ENCODE measurements at places on chromosomes 3 and 15. TPM values are rescaled to one million over a fixed set of nuclear protein-coding genes. Genes with fewer than 3 reads are reported as not detected.

DNA sequence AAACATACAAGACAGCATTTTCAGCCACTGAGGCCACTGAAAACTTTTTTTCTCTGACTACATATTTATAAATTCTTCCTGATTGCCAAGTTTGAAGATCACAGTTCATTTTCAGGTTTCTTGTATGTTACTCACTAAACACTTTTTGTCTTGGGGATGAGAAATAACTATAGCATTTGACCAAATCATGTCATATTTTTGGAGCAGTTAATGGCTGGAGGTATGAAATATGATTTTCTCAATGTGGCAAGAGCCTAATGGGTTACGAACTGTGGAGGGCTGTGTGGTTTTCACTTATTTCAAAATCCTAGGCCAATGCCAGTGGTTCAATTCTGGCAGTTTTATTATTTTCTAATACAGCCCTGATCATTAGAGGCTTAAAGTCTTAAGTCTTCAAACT, 64.4 kb downstream of the USP13 start:
- no peak for DNase-seq

GRCh38 chr3:42520906-42521305, 18.5 kb downstream of the VIPR1 start:
- no peak for DNase-seq

DNA sequence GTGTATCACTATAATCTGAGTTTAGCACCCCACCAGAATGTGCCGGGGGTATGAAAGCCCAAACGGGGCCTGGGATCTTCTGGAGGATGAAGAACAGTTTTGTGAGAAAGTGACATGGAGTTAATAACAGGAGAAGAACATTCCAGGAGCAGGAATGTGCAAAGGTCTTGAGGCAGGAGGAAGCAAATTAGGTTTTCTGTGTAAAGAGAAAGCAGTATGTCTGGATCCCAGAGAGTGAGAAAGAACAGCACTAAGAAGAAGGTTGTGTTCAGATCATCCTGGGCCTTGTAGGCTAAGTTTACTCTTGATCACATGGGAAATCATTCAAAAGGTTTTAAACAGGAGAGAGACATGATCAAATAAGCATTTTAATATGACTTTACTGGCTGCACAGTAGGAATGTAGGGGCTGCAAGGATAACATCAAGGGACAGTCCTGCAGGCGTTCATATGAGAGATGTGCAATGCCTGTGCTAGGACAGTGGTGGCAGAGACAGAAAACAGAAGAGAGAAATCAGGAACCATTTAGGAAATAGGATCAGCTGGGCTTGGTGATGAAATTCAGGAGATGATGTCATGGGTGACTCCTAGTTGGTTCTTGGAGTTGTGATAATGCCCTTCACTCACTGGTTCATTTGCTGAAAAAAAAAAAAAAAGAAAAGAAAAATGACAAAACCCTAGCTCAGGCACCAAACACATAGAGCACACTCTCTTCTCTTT, 113.5 kb downstream of the TNIK start:
- no peak for DNase-seq

GRCh38 chr3:194941956-194942511, 256.4 kb downstream of the FAM43A start:
- DNase-seq: no peak

- DNase-seq: no peak
These were observed 502.9 kb downstream of the PDCD6IP start for GRCh38 chr3:34301313-34301712.

DNA sequence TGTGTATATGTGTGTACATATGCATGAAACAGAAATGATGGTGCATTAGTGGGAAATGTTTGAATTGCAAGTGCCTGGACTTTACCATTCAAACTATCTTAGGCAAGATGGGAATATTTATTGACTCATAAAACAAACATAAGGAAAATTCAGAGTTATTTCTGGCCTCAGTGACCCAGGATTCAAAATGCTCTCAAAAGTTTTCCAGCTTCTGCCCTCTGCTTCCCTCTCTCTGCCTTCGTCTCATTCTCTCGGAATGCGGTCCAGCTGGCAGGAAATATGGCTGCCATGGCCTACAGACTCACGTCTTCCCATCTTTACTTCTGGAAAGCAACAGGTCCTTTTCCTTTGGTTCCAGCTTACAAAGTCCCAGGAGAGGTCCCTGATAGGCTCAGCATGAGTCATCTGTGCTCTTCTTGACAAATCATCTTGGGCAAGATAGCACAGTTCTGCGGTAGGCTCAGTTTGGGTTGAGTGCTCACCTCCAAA, 8.7 kb upstream of the ZNF774 start:
- DNase-seq: no peak

RAB6B gene
- total RNA-seq: 64.8 TPM

ARGFX gene
- not detected for total RNA-seq

NME9 gene
- not detected for total RNA-seq

OIP5 gene
- total RNA-seq: not detected

DNA sequence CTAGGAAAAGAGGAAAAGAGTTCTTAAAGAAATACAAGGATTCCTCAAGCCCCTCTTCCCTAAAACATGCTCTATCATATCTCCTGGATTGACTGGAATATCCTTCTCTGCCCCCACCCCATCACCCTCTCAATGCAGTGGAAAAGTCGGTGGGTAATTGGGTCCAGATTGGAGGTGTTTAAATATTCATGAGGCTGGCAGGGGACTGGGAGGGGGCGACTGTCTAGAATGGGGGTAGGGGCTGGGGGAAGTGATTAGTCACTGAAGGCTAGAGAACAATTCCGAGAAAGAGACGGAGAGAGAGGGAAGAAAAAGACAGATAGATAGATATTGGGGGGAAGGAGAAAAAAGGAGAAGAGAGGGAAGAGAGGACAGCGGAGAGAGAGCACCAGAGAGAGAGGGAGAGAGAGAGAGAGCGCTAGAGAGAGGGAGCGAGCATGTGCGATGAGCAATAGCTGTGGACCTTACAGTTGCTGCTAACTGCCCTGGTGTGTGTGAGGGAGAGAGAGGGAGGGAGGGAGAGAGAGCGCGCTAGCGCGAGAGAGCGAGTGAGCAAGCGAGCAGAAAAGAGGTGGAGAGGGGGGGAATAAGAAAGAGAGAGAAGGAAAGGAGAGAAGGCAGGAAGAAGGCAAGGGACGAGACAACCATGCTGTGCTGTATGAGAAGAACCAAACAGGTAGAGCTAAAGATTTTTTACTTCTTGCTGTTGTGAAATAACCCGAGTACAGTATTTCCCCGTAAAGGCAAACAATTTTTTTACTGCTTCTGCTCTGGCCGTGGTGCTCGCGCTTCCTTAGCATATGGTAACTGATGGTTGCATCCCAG, at the start of gene GAP43:
Gene GAP43, plus strand, starts transcription at position 467 of the 825 bp plus-strand sequence. Its CDS starts 180 bp downstream, at position 647.
- no peak for DNase-seq

- no peak for DNase-seq
These were observed 174.7 kb upstream of the IL12A start for GRCh38 chr3:159813822-159814531.

GRCh38 chr3:64022451-64023186, 675 bp downstream of the PSMD6 start:
- DNase-seq: no peak

DNA sequence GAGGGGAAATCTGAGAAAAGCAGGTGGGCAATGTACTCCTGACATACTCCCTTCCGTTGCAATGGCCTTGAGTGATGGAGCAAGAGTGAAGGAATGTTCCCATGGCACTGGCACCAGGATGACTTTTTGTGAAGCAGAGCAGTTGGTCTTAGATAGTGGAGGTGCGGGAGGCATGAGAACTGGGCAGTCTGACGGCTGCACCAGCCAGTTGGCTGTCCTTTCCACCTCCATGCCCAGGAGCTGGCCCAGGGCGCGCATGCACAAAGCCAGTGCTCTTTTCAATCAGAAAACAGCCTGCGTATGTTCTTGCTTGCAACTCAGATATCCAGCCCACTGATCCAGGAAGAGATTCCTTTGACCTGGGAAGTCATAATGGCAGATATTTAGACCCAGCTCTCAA, 136.8 kb downstream of the PGPEP1L start:
- DNase-seq: no peak
